ENCODE measurements at places on chromosomes 13 and 19.

GRCh38 chr13:98026457-98026857, 73.0 kb downstream of the IPO5 start:
- no peak for DNase-seq

GRCh38 chr13:112928020-112928971, 40.7 kb upstream of the MCF2L start:
- DNase-seq, result no peak

- peak; percentile 25 for DNase-seq
These were observed 3.1 kb downstream of the CARS2 start for GRCh38 chr13:110702591-110703526.

- DNase-seq, result no peak
These were observed 7.1 kb downstream of the ZNF20 start for GRCh38 chr19:12133069-12133468.

GRCh38 chr19:49506575-49507105, 5.8 kb upstream of the FCGRT start:
- DNase-seq, result no peak

DNA sequence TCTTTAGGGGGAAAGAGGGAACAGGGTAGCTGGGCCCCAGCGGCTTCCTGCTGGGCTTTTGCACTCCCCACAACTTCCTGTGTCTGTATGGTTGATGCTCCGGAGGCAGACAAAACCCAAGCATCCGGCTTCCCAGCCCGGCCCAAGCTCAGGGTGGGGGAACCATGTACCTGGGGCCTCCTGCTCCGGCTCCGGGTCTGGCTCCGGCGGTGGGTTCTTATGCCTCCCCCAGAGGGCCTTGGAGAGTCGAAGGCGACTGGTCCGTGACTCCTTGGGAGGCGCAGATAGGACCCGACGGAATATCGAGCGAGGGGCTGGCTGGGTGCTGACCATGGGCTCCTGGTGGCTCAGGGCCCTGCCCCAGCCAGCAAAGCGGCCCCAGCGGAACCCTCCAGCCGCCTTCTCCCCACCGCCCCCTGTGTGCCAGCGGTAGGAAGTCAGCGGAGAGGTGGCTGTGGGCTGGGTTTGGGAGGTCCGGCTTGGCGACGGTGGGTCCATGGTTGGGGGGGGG, 428 bp downstream of the RASAL3 start:
- DNase-seq, result no peak

- no peak for DNase-seq
These were observed 31.3 kb downstream of the GRIK5 start for GRCh38 chr19:42038666-42039065.

DNA sequence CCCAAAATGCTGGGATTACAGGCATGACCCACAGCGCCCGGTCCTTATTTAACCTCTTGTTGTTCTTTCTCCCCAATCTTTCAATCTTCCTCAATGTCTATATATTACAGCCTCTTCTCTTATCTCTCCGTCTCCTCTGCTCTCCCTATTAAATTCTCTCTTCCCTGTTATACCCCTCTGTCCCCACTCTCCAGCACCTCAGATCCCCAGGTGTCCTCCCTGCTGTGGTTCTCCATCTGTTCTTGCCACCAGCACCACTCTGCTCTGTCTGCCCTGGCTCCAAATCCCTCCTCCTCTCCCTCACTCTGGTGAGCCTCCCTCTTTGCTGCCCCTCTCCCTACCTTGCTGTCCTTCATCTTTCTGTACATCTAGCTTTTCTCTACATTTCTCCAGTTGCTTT, 1.1 kb downstream of the ZNF600 start:
- no peak for DNase-seq

Measured in RKO (cell line).